ENCODE measurements at places on chromosomes 2 and 18. TPM values are rescaled to one million over a fixed set of nuclear protein-coding genes. Genes with fewer than 3 reads are reported as not detected.

DNA sequence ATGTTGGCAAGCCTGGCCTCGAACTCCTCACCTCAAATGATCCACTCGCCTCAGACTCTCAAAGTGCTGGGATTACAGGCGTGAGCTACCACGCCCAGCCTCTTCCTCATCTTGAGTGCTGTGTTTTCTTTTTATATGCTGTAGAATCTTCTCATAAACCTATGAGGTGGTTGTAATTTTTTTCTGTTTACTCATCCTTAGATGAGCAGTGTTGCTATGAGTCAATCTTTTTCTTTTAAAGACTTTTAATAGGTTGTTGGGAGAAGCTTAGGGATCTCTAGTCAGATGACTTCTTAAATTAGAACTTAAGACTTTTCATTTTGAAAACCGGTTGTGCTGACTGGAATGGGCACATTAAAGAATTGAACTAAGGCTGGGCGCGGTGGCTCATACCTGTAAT is 8.7 kb upstream of the AAK1 start:
- DNase-seq = peak; percentile 51

- DNase-seq = no peak
Observed at GRCh38 chr2:42764901-42765300, 966 bp upstream of the OXER1 start.

DNA sequence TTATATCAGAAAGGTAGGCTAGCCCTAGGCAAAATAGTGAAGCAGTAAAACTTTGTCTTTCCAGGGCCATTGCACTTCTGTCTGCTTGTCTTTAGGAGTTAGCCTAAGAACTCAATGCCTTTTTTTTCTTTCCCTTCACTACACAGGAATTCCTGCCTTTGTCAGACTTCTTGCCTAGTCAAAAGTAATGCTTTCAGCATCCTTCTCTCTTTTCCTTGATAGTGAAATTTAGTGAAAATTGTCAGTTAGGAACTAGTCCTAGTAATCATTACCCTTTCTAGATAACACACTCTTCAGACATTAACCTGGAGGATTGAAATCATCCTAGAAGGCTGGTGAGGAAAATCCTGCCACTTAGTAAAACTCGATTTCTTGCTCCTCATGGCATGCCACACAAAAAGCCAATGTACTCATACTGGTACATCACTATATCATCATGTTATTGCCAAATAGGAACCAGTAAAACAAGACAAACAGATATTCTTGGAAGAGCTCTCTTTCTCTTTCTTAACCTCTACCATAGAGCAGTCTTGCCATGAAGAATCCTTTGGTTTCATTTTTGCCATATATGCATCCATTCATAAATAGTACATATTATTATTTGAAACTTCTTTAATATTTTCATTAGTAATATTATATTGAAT is 320.5 kb downstream of the CTNNA2 start:
- no peak for DNase-seq

The ALPG gene
- total RNA-seq = 1.2 TPM

DNA sequence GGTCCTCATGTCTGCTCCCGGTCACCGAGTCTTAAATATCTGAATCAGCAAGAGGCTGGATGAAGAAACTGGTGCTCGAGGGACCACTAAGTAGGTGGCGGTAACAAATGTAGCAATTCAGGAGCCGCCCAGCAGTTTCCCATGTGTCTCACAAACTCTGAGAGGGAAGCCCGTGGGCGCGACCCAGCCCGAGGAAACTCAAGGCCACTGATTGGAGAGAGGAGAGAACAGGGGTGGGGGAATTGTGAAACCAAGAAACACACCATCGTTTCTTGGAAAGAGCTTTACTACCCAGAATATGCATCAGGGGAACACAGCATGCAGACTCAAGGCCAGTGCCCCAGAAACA is 10.8 kb downstream of the MLPH start:
- no peak for DNase-seq

DNA sequence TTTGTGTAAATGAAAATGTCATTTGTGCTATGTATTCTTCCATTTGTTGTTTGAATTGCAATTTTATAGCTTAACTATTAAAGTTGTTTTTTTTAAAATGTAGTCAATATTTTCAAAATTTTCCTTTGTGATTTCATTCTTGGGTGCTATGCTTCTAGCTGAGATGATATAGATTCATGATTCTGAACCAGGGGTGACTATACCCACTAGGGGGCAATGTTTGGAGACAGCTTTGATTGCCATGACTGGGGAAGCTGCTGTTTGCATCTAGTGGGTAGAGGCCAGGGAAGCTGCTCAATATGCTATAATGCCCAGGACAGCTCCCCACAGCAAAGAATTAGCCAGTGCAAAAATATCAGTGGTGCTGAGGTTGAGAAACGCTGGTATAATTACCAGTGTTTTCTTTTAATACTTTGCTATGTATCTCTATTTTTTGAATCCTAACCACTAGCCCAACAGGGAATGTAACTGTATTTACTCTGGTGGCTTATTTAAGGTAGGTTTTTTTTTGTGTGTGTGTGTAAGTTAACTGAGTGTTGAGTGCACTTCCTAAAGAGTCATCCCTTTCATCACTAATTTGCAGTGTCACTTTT is 99.7 kb downstream of the MEP1B start:
- DNase-seq = no peak

- DNase-seq = no peak
Observed at GRCh38 chr2:110657724-110658305, 20.0 kb downstream of the BUB1 start.

DNA sequence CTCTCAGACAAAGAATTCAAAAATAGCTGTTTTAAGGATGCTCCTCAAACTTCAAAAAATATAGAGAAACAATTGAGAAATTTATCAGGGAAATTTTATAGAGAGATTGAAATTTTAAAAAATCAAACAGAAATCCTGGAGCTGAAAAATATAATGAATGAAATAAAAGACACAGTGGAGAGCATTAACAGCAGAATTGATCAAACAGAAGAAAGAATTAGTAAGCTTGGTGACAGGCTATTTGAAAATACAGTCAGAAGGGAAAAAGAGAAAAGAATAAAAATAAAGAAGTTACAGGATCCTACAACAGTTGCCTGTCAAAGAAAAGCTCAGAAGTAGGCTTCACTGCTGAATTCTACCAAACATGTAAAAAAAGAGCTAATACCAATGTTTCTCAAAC is 293.8 kb upstream of the VWC2L start:
- no peak for DNase-seq

The LAMA1 gene
- not detected for total RNA-seq

DNA sequence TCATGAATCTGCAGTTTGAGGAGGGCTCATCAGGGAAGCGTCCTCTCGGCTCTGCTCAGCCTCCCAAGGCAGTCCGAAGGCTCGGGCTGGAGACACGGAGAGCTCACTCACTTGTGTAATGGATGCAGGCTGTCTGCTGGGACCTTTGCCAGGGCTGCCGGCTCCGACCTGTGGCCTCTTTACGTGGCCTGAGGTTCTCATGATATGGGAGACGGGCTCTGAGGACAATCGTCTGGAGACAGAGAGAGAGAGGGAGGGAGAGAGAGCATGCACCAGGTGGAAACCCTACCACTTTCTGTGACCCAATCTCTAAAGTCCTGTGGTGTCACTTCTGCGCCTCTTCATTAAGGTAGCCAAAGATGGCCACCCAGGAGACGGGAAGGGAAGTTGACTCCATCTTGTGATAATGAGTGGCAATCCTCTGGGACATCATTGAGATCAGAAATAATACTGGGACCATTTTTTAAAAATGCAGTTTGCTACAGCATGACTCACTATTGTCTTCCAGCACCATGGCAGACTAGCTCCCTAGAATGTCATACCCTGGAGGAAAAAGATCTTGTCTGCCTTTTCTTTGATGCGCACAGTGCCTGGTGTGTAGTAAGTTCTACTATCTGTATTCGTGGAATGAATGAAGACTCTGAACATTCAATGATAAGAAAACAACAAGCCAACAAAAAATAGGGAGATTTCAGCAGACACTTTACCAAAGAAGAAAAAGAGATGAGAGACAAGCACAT is 60.2 kb downstream of the CD8B2 start:
- no peak for DNase-seq

GRCh38 chr2:105470979-105471378 is 72.1 kb upstream of the FHL2 start:
- no peak for DNase-seq

- DNase-seq = no peak
Observed at GRCh38 chr2:118031566-118031965, 17.7 kb upstream of the CCDC93 start.

GRCh38 chr18:24177499-24178133 is 38.8 kb downstream of the CABYR start:
- DNase-seq = no peak

The KLHL14 gene
- total RNA-seq = not detected

All from PC-9 (cell line).